ENCODE measurements at places on chromosomes 3 and 15.

DNA sequence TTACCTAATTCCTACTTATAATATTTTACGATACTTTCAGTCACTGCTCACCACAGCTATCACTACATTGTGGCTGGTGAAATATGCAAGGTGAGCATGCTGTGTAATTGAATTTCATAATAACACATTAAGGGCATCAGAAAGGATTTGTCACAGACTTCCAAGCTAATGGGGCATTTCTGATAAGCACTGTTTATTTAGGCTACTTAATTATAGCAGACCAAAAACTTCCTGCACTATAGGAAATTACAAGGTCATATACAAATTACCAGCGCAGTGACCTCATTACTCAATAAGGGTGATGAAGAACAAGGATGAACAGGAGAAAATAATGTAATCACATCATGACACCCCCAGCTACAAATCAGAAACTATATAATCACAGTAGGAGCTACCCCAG, 88.6 kb upstream of the FAM3D start:
- DNase-seq: no peak

DNA sequence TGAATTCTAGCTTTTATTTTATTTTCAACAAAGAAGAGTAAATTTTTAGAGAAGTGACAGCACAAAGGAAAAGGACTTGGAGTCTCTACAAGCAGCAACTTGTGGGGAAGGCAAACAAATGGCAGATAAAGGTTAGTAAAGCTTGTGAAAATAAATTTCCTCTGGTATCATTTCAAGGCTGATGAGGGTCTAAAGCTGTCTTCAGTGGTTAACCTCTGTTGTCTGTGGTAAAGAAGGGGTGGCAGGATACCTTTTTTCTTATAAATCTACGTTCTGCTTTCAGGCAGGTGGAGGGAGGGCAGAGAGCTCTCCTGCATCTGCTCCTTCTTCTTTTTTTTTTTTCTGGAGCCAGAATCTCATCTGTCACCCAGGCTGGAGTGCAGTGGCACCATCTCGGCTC, 50.5 kb downstream of the NMD3 start:
- no peak for DNase-seq

- no peak for DNase-seq
Observed at GRCh38 chr3:45583021-45583851, 11.3 kb upstream of the LIMD1 start.

DNA sequence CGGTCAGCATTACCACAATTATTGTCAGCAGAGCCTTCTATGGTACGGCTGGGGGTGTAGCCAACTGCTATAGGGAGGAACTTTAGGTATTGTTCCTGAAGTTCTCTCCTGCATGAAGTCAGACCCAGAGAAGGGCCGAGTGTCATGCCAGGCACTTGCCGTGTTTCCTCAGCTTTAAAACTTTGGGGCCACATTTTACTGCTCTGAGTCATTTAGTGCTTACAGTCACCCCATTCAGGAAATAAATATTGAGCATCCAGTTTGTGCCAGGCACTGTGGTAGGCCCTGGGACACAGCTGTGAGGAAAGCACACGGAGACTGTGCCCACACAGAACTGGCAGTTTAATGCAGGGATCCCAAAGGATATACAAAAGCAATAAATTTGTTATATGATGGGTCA, 54.5 kb upstream of the APEH start:
- no peak for DNase-seq

DNA sequence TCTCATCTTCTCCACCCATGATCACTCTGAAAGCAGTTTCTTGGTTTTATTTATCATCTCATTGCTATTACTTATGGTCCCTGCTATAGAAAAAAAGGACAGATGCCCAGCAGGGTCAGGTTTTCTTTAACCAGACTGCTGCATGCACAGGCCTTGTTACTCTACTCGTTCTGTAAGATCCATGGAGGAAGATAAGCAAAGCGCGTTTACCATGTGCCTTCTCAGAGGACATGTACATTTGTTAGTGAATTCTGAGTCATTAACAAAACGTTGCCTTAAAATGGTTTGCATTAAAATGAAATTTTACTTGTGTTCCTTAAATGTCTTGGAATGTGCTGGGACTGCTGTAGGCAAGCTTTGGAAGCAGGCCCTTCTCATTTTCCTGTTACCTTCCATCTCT, 657.3 kb upstream of the KCNMB2 start:
- DNase-seq: no peak

DNA sequence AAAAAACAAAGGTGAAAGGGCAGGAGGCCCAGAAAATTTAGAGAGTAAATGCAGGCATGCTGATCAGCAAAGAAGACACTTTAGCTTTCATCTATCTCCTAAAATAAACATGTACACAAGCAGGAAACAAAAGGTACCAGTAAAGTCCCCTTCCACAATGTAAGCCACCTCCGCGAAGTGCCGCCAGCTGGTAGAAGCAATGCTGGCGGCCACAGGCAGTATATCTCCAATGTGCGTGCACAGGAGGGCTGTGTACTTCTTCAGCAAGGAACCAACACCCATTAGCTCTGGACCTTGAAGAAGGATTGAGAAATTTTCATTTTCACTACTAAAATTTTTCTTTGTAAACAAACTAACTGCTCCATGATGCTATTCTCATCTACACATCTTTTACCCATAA, 75.4 kb downstream of the HERC2 start:
- DNase-seq: no peak

DNA sequence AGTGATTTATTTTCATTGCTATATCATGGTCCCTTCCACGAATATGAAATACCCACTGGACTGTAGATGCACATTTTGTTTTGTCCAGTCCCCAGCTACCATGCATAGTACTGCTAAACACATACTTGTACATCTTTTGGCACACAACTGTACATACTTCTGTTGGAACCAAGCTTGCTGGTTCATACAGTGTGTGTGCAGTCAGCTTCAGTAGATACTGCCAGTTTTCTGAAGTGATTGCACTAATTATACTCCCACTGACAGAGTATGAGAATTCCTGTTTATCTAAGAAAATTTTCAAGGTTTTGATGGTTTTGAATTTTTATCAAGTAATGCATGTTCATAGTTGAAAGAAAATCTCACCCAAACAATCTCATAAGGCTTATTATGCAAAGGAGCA, 100.7 kb upstream of the LMCD1 start:
- no peak for DNase-seq

DNA sequence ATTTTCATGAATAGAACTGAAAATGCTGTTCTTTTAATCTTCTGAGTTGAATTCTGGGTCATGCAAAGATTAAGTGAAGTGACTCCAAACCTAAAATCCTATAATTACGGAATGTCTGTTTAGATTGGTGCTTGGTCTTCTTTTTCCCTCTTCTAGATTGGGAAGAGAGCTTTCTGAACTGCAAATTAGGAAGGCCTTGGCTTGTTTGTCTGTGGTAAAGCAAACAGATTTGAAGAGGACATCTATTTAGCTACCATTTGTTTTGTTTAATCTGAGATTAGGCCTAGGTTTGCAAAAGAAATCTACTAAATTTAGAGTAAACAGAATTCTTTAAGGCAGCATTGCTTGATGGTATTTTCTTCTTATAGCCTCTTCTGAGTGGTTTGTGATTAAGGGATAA, 23.5 kb downstream of the PAQR9 start:
- no peak for DNase-seq

GRCh38 chr3:191192941-191193340, 6.1 kb upstream of the OSTN start:
- DNase-seq: no peak

GRCh38 chr3:7166460-7166859, 305.5 kb downstream of the GRM7 start:
- no peak for DNase-seq

DNA sequence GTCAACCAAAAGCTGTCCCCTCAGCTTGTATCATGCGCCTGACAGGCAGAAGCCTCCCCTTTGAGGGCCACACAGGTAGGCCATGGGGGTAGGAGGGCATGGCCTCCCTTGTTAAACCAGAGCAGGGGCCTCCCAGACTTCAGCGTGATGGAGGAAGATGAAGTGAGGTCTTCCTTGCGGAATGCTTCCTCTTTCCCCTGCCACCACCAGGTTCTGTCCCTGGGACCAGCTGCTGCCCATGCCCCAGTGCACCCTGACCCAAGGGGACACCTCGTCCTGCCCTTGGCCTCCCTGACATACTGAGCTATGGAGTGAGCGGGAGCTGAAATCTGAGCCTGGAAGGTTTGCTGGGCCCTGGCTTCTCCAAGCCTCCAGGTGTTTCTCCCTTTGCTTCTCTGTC, 26.7 kb downstream of the SSUH2 start:
- no peak for DNase-seq

- DNase-seq: no peak
Observed at GRCh38 chr3:71005702-71006321, 577.7 kb downstream of the FOXP1 start.

DNA sequence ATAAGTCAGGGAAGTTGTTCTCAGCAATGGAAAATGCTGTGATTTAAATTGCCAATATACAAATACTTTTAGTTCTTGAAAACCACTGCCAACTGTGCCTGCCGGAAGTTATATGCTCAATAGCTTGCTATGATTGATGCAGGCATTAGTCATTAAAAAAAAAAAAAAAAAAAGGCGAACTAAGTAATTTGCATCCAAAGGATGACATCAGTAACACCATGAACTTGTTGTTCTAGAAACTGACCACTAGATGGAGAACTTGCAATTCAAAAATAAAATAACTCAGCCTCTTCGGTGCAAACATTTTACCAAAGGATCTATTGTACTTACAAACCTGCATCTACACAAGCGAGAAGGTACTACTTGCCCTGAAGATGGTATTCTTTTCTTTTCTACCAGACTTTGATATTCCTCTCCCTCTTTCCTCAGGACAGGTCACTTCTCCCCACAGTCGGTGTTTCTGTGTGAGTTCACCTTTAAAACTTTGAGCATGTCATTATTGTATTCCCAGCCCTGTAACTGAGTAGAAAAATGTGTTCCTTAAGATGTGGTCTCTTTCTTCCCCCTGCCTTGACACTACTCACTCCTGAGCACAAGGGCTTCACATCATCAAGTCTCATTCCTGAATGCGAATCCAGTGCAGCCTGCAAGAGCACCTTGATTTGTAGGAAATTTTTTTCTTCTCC, 115.0 kb upstream of the VEPH1 start:
- peak; percentile 26 for DNase-seq

- no peak for DNase-seq
Observed at GRCh38 chr3:45100981-45101407, 45.2 kb downstream of the CDCP1 start.

DNA sequence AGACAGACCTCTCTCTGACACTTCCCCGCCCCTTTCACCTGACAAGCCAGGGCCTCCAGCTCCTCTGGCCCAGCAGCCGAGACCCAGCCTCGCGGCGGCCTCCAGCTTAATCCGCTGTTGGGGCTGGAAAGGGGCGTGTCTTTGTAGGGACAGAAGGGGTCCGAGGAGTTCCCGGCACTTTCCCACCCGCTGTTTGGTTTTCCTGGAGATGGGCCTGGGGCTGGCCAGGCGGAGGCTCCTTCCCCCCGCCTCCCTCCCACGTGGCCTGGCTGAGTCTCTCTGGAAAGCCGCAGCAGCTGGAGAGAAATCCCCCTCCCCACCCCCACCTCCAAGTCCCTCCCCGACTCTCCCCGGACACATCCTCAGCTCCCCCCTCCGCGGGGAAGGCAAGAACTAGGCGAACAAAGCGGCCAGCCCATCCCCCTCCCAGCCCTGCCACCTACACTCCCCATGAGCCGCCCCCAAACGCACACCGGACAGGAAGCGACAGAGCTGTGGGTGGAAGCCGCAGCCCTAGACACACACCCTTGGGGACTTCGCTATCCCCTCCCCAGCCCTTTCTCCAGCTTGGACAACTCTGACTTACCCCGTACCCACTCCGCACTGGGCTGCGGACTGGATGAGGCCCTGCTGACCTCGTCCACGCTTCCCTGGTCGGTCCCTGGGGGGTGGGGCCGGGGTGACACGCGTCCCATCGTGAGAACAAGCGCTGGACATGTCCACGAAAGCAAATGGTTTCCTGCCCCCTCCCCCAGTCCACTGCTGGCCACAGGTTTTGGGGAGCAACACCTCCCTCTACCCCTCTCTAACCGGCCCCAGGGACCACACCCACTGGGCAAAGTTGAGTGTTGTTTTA, 1.2 kb downstream of the IGDCC4 start:
- peak; percentile 61 for DNase-seq

DNA sequence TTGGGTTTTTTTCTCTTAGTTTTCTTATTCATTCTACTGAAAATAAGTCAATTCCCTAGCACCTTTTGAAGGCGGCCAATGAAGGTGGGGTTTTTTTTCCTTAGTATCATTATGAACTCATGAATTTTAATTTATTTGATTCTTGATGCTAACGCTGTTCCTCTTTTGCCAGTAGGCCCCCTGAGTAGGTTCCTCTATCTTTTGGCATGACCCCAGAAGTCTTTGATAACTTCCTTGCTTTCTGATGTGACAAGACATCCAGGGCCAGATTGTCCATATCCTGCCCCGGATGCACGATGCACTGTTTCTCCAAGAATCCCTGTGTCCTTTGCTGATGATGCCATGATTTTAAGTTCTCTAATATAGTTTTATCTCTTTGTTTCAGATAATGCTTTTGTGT, 20.6 kb downstream of the LRRK1 start:
- no peak for DNase-seq

- no peak for DNase-seq
Observed at GRCh38 chr3:148332509-148332908, 365.2 kb upstream of the AGTR1 start.

DNA sequence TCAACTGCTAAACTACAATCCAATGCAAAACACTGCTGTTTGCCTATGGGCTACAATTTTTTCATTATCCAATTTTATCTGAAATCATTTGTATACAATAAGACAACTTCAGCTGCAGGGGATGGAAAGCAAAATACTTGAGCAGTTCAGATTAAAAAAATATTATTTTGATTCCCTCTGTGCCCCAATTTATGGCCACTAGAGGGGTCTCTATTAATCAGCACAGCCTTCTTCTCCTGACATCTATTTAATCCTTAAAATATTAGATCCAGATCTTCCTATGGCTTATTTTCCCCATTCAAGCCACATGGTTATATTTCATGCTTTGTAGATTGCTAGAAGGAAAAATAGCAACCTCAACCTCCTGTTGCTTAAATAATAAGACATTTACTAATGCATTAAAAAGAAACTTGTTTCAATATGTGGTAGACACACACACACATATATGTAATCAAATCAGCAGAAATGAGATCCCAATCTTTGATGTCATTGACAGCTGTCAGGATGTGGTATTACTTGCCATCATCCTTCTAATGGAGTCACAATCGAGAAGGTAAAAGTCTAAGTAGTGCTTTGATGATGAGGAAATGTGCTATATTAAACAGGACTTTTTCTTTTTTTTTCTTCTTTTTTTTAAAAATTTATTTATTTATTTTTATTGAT, 104.2 kb downstream of the P2RY1 start:
- DNase-seq: no peak

GRCh38 chr3:151875759-151876158, 2.3 kb downstream of the SUCNR1 start:
- DNase-seq: no peak

GRCh38 chr3:177887475-177887874, 648.8 kb upstream of the KCNMB2 start:
- DNase-seq: no peak

DNA sequence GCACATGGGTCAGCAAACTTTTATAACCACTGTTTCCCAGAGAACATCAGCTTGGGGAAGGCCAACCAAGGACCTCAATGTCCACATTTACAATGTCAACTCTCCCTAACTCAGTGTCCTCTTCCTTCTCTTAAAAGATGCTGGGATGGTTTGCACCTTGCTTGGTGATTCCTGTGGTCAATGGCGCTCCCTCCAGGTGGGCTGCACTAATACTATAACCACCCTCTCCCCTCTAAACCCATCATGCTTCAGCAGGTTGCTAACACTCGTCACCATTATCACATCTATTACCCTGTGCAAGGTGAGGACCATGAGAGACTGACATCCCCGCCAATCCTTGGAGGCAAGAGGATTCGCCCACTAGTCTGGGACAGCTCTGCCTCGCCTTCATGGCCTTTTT, 65.2 kb downstream of the FRMD5 start:
- no peak for DNase-seq

All from D721Med (cell line).